ENCODE measurements at places on chromosomes 6 and 20.

- peaks cover 17% of the 10 kb centered on the region for H3K4me1 ChIP-seq
- H3K27ac ChIP-seq, result no peak overlapping the region
- H3K27me3 ChIP-seq, result no peaks in the 10 kb centered on the region
- no peak for DNase-seq
- H3K36me3 ChIP-seq, result peaks cover 21% of the 10 kb centered on the region
- no peak overlapping the region for H3K4me3 ChIP-seq
Measured at GRCh38 chr20:35539756-35540212, 2.1 kb upstream of the ERGIC3 start.

DNA sequence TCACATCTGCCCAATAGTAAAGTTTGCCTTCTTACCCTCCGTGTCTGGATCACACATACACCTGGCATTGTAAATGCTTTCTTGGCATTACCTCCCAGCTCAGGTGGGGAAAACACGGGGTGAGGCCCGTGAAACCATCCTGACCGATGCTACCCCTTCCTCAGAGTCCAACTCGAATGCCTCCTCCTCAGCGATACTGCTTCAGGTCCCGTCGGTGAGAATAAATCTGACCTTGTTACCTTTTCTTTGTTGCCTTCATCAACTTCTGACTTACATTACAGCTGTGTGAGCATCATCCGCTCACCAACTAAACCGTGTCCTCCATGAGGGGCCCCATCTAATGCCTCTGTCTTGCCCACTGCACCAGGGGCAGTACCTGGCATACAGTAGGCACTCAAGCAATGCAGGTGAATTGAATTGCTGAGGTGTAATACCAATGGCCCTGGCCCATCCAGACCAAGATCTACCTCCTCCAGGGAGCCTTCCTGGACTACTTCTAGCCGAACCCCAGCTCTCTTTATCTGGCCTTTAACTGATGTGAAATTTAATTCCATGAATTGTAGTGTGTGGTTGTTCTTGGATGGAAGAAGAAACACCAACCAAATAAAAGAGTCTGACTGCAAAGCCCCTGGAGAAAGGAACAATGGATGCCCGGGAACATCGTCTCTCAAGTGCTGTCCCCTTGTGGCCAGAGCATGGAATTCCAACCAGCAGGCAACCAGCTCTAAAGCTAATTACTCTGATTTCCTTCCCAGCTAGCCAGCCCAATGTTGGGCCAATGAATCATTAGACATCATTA lies 141.5 kb downstream of the ANKRD60 start:
- no peaks in the 10 kb centered on the region for H3K36me3 ChIP-seq
- no peaks in the 10 kb centered on the region for H3K4me1 ChIP-seq
- H3K4me3 ChIP-seq, result no peak overlapping the region
- H3K27me3 ChIP-seq, result peaks cover 29% of the 10 kb centered on the region
- no peak overlapping the region for H3K27ac ChIP-seq

- H3K4me3 ChIP-seq, result no peak overlapping the region
- no peaks in the 10 kb centered on the region for H3K4me1 ChIP-seq
- H3K27ac ChIP-seq, result no peak overlapping the region
Measured at GRCh38 chr6:114310053-114310452, 32.8 kb downstream of the HS3ST5 start.

DNA sequence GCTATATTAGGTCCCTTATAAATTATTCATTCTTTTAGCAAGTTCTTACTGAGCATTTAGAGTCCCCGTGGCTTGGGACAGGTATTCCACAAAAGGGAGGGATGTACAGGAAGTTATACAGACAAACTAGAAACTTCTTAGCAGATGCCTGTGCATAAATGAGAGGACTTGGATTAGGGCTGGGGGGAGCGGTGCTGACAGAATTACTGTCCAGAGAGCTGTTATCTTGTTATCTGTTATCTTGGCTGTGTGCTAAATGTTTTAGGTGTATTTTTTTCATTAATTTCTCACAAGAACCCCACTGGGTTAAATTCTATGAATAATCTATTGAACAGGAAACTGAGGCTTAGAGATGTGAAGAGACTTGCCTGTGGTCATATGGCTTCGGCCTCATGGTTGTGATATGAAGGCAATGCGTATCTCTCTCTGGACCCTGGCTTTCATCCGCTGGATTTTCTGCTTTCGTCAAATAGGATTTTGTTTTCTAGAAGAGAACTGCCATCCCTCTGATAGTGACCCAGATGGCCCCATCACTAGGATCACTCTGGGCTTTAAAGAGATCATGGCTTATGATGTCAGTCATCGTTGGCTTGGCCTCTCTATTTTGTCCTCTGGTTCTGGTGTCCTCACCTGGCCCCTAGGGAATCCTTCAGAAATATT lies 32.3 kb upstream of the RREB1 start:
- peaks cover 14% of the 10 kb centered on the region for H3K4me1 ChIP-seq
- no peak overlapping the region for H3K4me3 ChIP-seq
- H3K27me3 ChIP-seq, result peaks cover 32% of the 10 kb centered on the region
- H3K27ac ChIP-seq, result no peak overlapping the region

DNA sequence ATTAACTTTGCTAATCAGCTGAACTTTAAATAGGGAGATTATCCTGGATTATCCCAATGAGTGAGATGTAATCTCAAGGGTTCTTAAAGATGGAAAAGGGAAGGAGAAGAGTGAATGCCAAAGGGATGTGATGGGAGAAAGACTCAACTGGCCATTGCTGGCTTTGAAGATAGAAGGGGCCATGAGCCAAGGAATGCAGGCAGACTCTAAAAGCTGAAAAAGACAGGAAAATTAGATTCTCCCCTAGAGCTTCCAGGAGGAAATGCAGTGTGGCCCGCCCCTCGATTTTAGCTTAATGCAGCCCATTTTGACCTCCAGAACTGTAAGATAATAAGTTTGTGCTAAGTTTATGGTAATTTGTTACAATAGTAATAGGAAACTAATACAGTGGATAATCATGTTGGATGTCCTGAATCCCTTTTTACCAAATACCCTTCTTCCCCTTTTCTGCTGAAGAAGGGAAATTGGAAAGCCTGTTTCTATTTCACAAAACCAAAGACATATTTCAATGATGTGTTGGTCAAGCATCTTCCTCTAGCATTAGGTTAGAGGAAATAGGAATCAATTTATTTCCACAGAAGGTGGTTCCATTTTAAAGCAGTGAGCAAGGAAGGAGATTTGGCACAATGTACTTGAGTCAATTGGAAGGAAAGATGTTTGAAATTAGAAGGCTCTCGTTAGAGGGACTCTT lies 3.3 kb upstream of the HDDC2 start:
- no peak overlapping the region for H3K4me3 ChIP-seq
- no peak for DNase-seq
- peaks cover 6% of the 10 kb centered on the region for H3K27me3 ChIP-seq
- peaks cover 12% of the 10 kb centered on the region for H3K36me3 ChIP-seq
- no peak overlapping the region for H3K27ac ChIP-seq
